ENCODE measurements at places on chromosomes 3 and 15.

- DNase-seq: no peak
Observed at GRCh38 chr3:85589145-85589544, 630.4 kb downstream of the CADM2 start.

DNA sequence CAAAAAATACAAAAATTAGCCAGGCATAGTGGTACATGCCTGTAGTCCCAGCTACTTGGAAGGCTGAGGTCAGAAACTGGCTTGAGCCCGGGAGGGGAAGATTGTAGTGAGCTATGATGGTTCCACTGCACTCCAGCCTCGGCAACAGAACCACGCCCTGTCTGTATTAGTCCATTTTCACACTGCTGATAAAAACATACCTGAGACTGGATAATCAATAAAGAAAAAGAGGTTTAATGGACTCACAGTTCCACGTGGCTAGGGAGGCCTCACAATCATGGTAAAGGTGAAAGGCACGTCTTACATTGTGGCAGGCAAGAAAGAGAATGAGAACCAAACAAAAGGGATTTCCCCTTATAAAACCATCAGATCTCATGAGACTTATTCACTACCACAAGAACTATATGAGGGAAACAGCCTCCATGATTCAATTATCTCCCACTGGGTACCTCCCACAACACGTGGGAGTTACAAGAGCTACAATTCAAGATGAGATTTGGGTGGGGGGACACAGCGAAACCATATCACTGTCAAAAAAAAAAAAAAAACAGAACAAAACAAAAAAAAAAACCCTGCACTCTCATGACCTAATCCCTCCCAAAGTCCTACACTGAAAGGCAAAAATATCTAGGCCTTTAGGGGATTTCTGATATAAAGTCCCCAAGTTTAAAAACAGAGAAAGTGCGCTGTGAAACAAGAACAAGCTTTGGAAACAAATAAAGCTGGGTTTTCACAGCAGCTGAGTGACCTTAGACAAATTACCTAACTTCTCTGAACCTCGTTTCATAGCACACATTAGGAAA lies 224.7 kb downstream of the IGSF11 start:
- no peak for DNase-seq

- DNase-seq: peak; percentile 87
Observed at GRCh38 chr3:123818921-123819429, 65.2 kb downstream of the MYLK start.

DNA sequence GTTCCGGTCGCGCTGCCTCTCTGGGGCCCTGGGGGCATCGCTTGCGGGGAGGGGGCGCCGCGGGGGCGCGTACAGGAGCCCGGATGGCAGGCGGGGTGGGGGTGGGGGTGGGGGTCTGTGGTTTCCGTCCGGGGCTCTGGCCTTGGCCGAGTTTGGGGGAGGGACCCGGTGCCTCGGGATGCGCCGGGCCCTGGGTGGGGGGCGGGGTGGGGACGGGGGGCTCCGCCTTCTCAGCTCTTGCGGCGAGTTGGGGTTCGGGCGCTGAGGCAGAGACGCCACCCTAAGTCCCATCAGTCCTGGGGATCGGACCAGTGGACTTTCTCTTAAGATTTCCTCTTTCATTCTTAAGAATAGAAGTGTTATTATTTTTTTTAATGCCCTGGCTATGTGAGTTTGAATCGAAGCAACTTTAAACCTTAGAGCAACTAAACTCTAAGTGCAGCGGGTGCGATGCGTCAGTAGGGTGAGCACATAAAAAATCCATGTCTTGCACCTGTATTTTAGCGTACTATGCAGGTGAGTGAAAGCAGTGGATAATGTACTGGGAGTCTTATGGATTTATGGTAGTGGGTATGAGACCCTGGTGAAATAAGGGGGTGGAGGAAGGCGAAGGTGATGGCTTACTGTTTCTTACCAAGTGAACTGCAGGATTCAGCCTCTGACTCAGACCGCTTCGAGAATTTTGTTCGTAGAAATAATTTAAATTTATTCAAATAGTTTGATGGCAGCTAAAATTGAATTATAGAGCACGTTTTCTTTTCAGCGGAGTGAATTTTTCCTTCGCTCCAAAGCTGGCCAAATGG lies 762 bp downstream of the CTNNB1 start:
- DNase-seq: peak; percentile 56

GRCh38 chr3:127078626-127079025 lies 95.7 kb downstream of the PLXNA1 start:
- DNase-seq: no peak

- DNase-seq: no peak
Observed at GRCh38 chr15:70518201-70519003, 245.0 kb downstream of the UACA start.
